Left ventricle myocardium inferior (tissue), 1 donor: ENCODE measurements at places on chromosomes 4 and X.

GRCh38 chr4:188423039-188423438 is 283.8 kb downstream of the TRIML1 start:
- no peak for DNase-seq

GRCh38 chrX:69131886-69132285 is 33.4 kb downstream of the PJA1 start:
- DNase-seq, result no peak

DNA sequence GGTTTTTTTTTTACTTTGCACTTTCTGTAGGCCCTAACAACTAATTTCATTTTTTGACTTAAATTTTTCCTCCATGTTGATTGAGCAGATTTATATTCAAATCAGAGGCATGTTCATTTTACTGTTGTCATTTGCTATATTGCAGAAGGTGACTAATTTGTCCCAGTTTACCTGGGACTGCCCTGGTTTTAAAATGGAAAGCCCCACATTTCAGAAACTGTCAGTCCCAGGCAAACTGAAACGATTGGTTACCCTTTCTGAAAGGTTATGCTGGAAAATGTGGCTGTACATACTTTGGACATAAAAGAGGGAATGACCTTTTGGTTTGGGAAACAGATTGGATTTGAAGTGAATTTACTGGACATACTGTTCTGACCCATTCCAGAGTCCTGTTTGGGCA is 160.0 kb downstream of the SPCS3 start:
- DNase-seq, result no peak

- no peak for DNase-seq
These were observed 48.6 kb upstream of the CLDN24 start for GRCh38 chr4:183370786-183371185.

DNA sequence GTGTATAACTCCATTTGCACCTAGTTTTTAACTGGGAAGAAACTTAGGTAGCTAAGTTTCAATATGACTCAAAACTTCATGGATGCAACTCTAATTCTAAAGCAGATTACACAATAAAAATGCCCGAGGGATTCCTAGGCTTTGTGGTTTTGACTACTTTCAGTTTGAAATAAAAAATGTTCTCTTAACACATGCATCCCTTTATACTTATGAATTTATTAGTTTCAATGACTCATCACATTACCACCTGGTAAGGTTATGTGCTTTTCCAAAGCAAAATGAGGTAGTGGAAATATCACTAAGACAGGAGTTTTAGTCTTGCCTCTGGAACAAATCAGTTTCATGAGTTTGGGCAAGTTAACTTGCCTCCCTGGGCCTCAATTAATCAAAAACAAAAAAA is 125.5 kb downstream of the OPHN1 start:
- no peak for DNase-seq

GRCh38 chr4:156330436-156331031 is 376.9 kb upstream of the CTSO start:
- no peak for DNase-seq

DNA sequence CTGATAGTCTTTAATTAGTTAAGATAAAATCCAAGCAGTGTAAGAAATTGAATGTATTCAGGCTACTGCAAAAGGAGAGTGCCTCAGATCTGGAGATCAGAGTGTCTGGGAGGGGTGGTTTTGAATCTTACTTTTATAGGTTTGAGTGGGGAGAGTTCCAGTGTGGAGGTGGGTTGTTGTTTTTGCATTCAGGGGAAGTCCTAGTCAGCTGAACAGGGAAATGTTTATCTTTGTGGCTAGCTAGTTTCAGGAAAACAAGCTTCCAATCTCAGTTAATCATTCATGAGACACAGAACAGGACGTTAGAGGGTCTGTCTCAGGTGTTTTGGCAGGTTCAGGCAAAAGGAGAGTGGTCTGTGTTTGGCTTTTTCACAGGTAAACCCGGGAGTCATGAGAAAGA is 26.0 kb downstream of the ZNF81 start:
- no peak for DNase-seq

- DNase-seq, result no peak
These were observed 15.1 kb upstream of the MAD2L1 start for GRCh38 chr4:120081726-120082125.

- DNase-seq, result no peak
These were observed 1216.5 kb downstream of the RAPGEF2 start for GRCh38 chr4:160319221-160319867.
